Brain pericyte (primary cell): ENCODE measurements at places on chromosomes 5 and 9.

GRCh38 chr5:89218364-89218763 is 335.4 kb upstream of the MEF2C start:
- DNase-seq: no peak

- no peak for DNase-seq
Observed at GRCh38 chr9:130900701-130901497, 4.3 kb upstream of the QRFP start.

GRCh38 chr5:1910081-1910760 is 27.5 kb upstream of the IRX4 start:
- DNase-seq: no peak

DNA sequence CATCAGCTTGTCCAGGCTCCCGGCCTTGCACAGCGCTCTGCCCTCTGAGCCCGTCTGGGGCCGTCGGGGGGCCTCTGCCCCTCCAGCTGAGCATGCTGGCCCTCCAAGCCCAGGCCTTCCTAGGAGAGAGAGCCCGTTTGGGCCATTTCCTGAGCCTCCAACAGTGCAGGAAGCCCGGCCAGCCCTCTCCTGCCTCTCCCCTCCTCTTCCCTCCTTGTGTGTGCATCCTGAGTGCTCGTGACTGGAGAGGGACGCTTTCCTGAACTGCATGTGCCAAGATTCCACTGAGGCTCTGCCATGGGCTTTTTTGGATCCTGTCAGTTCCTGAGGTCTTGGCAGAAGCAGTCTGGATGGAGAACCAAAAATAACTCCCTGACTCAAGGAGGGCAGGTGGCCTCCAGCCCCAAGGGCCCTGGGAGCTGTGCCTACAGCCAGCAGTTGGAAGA is 15.6 kb downstream of the OLFM1 start:
- no peak for DNase-seq

DNA sequence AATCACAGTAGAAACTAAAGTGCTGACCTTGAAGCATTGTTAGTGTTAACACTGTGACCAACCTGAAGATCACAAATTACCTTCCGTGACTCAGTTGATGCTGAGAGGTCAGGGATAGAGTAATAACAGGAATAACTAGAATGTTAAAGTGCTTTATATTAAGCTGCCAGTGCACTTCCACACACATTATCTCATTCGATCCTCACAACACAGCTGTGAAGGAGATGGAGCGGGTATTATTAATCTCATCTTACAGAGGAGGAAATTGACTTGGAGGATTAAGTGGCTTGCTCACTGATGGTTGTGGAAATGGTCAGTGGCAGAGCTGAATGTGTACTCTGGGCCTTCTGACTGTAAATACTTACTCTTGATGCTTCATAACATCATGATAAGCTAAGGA is 252.5 kb upstream of the DMRT1 start:
- no peak for DNase-seq

GRCh38 chr5:168295574-168296201 is 4.2 kb downstream of the WWC1 start:
- DNase-seq: no peak

- no peak for DNase-seq
Observed at GRCh38 chr9:98954244-98954610, 10.5 kb downstream of the COL15A1 start.

DNA sequence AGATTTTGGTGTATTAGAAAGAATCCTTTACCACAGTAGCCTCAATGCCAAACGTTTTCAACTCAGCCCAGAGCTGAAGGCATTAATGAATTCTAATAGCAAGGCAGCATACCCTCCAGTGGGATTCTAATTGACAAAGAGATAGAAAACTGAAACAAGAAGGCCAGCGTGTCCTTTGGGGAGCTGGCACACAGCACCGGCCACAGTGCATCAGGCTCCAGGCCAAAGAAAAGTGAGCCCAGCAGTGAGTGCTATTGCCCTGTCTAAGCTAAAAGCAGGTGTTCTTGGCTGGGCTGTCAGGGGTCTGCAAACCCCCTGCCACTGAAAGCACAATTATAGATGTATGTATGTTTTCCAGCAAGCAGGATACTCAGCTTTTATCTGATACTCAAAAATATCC is 40.4 kb downstream of the PPIC start:
- DNase-seq: no peak

GRCh38 chr5:112529525-112529924 is 110.4 kb upstream of the EPB41L4A start:
- DNase-seq: no peak

- DNase-seq: no peak
Observed at GRCh38 chr5:126911986-126912385, 118.4 kb downstream of the MARCHF3 start.

DNA sequence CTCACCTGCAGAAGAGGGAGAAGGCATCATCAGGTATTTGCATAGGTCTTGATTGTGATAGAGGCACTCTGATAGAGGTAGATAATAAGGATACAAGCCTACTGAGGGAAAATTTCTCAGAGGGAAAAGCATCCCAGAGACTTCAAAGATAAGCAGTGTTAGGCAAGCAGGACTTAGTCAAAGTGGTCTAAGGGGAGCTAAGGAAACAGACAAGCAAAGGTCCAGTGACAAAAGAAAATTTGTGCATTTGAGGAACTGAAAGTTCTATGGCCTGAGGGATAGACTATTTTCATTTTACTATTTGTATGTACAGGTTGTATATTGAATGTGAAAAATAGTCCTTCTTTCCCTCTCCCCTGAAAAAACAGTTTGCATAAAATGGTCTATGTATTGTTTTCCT is 27.4 kb downstream of the OXCT1 start:
- DNase-seq: no peak

- no peak for DNase-seq
Observed at GRCh38 chr5:11620172-11620571, 284.1 kb downstream of the CTNND2 start.

DNA sequence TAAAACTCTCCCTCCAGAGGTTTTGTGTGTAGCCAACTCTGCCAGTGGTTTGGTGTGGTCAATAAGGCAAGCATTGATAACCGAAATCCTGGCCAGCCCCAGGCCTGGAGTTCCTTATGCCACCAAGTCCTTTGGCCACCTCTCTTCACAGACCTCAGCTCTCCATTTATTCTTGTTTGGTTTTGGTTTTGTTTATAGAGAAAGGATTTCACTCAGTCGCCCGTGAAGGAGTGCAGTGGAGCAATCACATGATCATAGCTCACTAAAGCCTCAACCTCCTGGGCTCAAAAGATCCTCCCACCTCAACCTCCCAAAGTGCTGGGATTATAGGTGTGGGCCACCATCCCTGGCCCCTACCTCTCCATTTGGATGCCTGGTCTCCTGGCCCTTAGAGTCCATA is 55.4 kb upstream of the PPARGC1B start:
- DNase-seq: no peak

- DNase-seq: no peak
Observed at GRCh38 chr9:89304020-89304833, 6.8 kb upstream of the CKS2 start.

GRCh38 chr5:151469992-151470391 is 22.6 kb downstream of the SLC36A1 start:
- DNase-seq: no peak

DNA sequence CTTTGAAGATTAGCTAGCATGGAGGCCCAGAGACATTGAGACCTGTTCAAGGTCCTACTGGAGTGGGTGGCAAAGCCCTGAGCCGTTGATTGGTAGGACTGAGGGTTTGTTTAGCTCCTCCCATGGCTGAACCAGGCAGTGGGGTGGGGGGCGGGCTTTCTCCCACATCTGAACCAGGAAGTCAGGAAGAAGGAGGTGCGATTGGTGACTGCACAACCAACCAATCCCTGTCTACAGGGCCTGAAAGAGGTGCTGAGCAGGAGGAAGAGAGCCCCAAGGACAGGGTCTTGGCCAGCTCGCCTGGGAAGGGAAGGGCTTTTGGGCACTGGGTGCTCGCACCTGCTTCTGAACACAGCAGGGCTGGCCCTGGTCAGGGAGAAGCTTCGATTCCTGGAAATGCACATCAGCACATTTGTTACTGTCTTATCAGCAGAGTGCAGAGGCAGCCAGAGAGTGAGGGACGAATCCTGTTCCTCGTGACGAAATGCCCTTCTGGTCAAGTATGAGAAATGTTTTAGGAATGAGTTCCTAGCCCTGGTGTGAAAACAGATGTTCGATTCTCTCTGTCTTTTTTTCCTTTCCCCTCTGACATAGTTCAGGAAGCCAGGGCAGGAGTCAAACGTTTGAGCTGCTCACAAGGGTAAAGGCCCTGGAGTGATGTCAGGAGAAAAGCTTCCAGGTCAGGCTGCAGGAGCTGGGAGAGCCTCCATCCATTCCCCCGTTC is 294.8 kb upstream of the KLF4 start:
- DNase-seq: peak; percentile 6
